Testis (tissue), 5 donors: ENCODE measurements at places on chromosomes 11 and 22.

- H3K4me3 ChIP-seq: no peak overlapping the region
- DNase-seq: no peak
- no peaks in the 10 kb centered on the region for H3K4me1 ChIP-seq
- H3K27ac ChIP-seq: no peak overlapping the region
- no peaks in the 10 kb centered on the region for H3K36me3 ChIP-seq
Measured at GRCh38 chr22:48884786-48885185, 942.9 kb downstream of the BRD1 start.

DNA sequence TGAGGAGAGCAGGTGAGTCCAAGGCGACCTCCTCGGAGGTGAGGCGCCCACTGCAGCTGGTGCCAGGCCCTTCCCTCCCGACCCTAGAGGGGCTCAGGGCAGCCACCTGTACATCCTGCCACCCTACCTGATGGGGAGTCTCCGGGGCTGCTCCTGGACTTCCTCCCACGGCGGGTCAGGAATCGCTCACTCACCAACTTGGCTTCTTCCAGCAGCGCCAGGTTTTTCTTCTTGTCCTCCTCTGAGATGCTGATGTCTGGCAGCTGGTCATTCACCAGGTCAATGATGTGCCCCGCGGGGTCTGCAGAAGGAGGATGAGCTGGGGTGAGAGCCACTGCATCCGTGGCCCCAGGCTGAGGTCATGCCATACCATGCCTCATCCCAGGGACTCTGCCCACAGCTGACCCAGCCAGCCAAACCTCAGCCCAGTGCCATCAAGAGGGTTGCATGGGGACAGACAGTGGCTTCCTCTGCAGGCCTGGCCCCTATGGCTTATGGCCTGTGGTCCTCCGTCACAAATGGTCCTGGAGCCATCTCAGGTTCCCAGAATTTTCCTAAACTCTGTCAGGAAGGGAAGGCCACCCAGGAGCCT lies 61.0 kb upstream of the LYVE1 start:
- no peak overlapping the region for H3K27ac ChIP-seq
- peaks cover 11% of the 10 kb centered on the region for H3K4me1 ChIP-seq
- no peak overlapping the region for H3K4me3 ChIP-seq
- H3K36me3 ChIP-seq: no peaks in the 10 kb centered on the region
- DNase-seq: no peak
- H3K27me3 ChIP-seq: no peaks in the 10 kb centered on the region

GRCh38 chr22:45886540-45886939 lies 90.4 kb downstream of the WNT7B start:
- H3K36me3 ChIP-seq: no peaks in the 10 kb centered on the region
- H3K27me3 ChIP-seq: no peaks in the 10 kb centered on the region
- H3K4me1 ChIP-seq: no peaks in the 10 kb centered on the region
- H3K4me3 ChIP-seq: no peak overlapping the region

DNA sequence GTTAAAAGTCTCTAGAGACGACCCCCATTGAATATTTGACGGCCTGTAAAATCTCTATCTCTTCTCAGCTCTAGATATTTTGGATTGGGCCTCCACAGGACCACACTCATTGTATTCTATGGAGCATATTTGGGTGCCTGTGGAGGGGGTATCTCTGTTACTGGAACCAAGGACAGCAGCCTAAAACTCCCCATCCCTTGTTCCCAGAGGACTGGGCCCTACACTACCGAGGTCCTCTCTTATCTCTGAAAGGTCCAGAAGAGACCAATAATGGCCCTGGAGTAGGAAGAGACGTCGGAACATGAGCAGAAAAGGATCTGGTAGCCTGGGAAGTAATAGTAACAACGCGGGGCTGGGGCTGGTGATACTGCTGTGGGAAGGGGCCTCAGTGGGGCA lies 542 bp downstream of the HPS4 start:
- H3K27me3 ChIP-seq: no peaks in the 10 kb centered on the region
- peak overlapping the region; percentile 87 for H3K4me3 ChIP-seq
- peaks cover 47% of the 10 kb centered on the region for H3K4me1 ChIP-seq
- H3K36me3 ChIP-seq: no peaks in the 10 kb centered on the region
- no peak for DNase-seq
- H3K27ac ChIP-seq: peak overlapping the region; percentile 96

- no peak for DNase-seq
- no peak overlapping the region for H3K4me3 ChIP-seq
- no peaks in the 10 kb centered on the region for H3K36me3 ChIP-seq
- H3K27ac ChIP-seq: no peak overlapping the region
Measured at GRCh38 chr11:64892838-64893193, 14.4 kb upstream of the EHD1 start.

- DNase-seq: no peak
- no peaks in the 10 kb centered on the region for H3K4me1 ChIP-seq
Measured at GRCh38 chr11:21056644-21057043, 387.3 kb downstream of the NELL1 start.

DNA sequence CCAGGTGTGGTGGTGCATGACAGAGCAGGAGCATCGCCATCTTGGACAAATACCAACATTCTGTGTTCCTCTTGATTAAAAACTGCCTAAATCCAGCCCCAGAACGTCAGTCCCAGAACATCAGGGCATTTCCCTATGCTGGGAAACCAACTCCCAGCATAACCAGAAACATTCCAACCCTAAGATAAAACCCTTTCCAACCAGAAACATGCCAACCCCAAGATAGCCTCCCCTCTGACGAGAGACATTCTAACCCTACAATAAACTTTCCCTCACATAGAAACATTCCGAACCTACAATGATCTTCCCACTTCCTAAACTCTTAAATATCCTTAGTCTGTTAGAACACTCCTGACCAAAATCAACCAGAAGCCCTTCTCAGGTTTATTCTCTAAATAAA lies 11.6 kb downstream of the PLAAT4 start:
- no peaks in the 10 kb centered on the region for H3K27me3 ChIP-seq
- no peaks in the 10 kb centered on the region for H3K36me3 ChIP-seq
- H3K4me1 ChIP-seq: no peaks in the 10 kb centered on the region
- DNase-seq: no peak

- no peaks in the 10 kb centered on the region for H3K36me3 ChIP-seq
- no peak overlapping the region for H3K27ac ChIP-seq
- H3K27me3 ChIP-seq: no peaks in the 10 kb centered on the region
- no peaks in the 10 kb centered on the region for H3K4me1 ChIP-seq
- H3K4me3 ChIP-seq: no peak overlapping the region
Measured at GRCh38 chr22:20875296-20875695, 16.5 kb downstream of the SNAP29 start.

- H3K27me3 ChIP-seq: no peaks in the 10 kb centered on the region
- no peaks in the 10 kb centered on the region for H3K4me1 ChIP-seq
- H3K36me3 ChIP-seq: no peaks in the 10 kb centered on the region
- no peak overlapping the region for H3K27ac ChIP-seq
- no peak for DNase-seq
- H3K4me3 ChIP-seq: no peak overlapping the region
Measured at GRCh38 chr22:44170470-44170869, 10.3 kb upstream of the PARVG start.

DNA sequence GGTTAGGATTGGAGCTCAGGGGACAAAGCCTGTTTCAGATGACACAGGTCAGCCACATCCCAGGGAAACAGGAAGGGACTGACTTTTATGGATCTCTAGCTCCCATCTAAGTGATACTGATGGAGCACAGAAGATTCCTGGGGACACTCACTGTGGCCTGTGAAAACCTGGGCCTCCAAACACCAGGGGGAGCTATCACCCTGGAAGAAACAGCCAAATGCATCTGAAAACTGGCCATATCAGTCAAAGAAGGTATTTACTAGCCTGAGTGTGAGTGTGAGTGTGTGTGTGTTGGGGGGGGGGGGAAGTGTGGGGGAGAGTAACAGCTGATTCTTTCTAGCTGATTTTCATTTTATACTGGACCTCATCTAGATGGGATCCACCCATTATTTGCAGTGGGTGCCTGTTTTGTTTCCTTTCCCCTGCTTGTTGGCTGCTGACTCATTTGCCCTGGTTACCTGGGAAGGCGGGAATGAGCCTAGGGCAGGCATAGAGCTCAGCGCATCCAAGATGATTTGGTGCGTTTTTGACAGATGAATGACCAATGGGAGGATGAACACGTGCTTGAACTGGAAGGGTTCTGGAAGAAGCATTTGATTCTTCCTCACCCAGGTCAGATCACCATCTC lies 284.0 kb downstream of the KIRREL3 start:
- no peaks in the 10 kb centered on the region for H3K4me1 ChIP-seq
- no peak overlapping the region for H3K27ac ChIP-seq
- no peaks in the 10 kb centered on the region for H3K27me3 ChIP-seq
- no peak overlapping the region for H3K4me3 ChIP-seq

- H3K4me3 ChIP-seq: peak within 1 kb of the TSS; percentile 70
- no peaks in the 10 kb centered on the region for H3K27me3 ChIP-seq
- no peaks in the 10 kb centered on the region for H3K36me3 ChIP-seq
- DNase-seq: peak; percentile 87
Measured at GRCh38 chr11:90134478-90135003, at the start of gene NAALAD2. TSS of gene NAALAD2 (plus strand) at chr11:90134663. CDS start at chr11:90134759, 96 bp downstream.

DNA sequence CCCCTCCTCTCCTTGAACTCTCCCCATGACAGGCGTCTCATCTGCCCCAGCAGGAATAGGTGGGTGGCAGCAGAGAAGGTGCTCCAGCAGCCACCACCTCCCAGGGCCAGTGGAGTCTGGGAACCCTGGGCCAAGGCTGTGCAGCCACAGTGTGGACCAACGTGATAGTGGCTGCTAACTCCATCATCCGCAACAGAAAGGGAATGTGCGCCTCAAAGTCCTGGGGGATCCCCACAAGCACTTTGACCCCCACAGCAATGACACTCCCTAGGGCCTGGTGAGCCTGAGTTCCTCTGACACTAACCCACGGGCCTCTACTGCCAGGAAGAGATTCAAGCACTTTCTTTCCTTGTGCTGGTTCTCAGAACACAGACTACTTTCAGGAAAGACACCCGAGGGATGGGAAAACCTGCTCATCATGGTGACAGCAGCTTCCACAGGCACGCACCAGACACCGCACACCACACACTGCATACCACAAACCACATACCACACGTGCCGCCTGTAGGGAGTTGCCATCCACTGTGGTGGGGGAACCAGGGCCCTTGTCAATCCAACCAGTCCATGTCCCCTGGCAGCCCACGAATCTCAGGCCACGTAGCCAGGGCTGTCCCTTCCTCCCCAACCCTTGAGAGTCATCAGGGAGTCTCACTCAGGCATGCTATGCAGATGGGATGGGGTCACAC lies 3.4 kb upstream of the SLC25A1 start:
- peaks cover 14% of the 10 kb centered on the region for H3K4me1 ChIP-seq
- no peak for DNase-seq
- H3K4me3 ChIP-seq: no peak overlapping the region
- no peak overlapping the region for H3K27ac ChIP-seq

GRCh38 chr11:72426103-72426757 lies 8.1 kb downstream of the CLPB start:
- no peak for DNase-seq
- H3K4me3 ChIP-seq: no peak overlapping the region
- H3K36me3 ChIP-seq: no peaks in the 10 kb centered on the region

- no peaks in the 10 kb centered on the region for H3K36me3 ChIP-seq
- H3K4me1 ChIP-seq: no peaks in the 10 kb centered on the region
- no peak overlapping the region for H3K27ac ChIP-seq
- no peak overlapping the region for H3K4me3 ChIP-seq
- no peaks in the 10 kb centered on the region for H3K27me3 ChIP-seq
Measured at GRCh38 chr22:43057641-43058040, 31.6 kb downstream of the TTLL1 start.

GRCh38 chr11:94997437-94997836 lies 23.9 kb downstream of the KDM4D start:
- H3K4me3 ChIP-seq: no peak overlapping the region
- no peak overlapping the region for H3K27ac ChIP-seq
- no peaks in the 10 kb centered on the region for H3K4me1 ChIP-seq
- DNase-seq: no peak
- H3K36me3 ChIP-seq: no peaks in the 10 kb centered on the region
- H3K27me3 ChIP-seq: no peaks in the 10 kb centered on the region

DNA sequence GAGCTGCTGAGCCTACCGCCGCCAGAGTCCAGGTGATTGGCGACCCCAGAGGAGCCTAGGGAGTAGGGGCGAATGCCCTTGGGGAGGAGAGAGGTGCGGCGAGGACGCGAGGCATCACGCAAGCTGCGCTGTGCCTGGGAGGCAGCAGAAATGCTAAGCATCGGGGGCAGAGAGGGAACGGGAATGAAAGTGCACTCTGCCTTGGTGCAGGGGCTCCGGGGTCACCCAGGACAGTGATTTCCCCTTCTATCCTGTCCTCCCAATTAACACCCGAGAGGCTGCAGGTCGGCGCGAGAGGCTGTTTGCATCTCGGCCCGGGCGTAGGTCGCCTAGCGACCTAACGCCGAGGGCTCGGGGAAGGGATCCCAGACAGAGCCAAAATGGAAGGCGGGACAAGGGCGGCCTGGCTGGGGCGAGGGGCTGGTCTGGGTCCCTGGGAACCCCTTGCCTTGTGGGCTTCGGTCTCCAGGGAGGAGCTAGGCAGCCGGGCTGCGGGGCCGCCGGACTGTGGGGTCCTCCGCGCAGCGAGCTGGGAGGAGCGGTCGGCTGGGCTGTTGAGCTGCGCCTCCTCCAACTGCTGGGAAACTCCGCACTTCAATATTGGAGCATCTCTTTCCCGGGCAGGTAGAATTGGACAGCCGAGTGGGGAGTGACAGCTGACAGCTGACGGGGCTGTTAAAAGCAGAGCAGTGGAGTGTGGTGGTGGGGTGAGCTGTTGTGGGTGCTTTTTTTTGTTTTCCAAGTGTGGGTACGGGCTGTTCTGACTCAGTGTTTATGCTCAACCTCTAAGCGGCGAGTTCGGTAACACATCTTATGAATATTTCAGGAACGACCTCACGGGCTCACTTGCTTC lies 657 bp downstream of the ELMOD1 start:
- DNase-seq: peak; percentile 27
- no peaks in the 10 kb centered on the region for H3K27me3 ChIP-seq

GRCh38 chr11:109735128-109735527 lies 313.1 kb downstream of the C11orf87 start:
- no peak for DNase-seq
- H3K4me3 ChIP-seq: no peak overlapping the region
- H3K36me3 ChIP-seq: no peaks in the 10 kb centered on the region
- no peaks in the 10 kb centered on the region for H3K27me3 ChIP-seq
- no peaks in the 10 kb centered on the region for H3K4me1 ChIP-seq

DNA sequence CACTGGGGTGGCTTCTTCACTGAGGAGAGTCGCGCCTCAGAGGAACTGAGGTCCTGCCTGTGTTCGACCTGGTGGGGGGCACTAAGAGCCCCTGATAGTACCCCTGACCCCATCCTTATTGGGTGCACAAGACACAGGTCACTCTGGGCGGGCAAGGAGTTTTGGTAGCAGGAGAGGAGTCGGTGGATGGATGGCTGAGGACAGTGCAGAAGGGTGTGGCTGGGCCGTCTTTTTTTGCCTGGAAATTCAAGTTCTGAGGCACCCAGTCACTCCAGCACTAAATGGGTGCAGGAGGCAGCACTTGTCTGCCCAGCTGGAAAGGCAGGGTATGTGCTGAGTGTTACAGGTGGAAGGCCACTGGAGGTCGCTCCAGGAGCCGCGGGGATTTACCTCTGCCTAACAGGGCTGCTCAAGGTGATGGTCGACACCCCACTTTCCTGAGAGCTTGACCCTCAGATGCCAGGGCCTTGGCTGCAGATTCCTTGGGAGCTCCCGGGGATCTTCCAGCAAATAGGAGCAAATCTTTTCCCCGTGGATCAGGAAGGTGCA lies 960 bp downstream of the TSSC4 start:
- H3K4me1 ChIP-seq: peaks cover 18% of the 10 kb centered on the region
- peak overlapping the region; percentile 94 for H3K4me3 ChIP-seq
- peak overlapping the region; percentile 80 for H3K27ac ChIP-seq
- H3K36me3 ChIP-seq: no peaks in the 10 kb centered on the region
